Eye (tissue), 1 donor: ENCODE measurements at places on chromosomes 5 and 9.

DNA sequence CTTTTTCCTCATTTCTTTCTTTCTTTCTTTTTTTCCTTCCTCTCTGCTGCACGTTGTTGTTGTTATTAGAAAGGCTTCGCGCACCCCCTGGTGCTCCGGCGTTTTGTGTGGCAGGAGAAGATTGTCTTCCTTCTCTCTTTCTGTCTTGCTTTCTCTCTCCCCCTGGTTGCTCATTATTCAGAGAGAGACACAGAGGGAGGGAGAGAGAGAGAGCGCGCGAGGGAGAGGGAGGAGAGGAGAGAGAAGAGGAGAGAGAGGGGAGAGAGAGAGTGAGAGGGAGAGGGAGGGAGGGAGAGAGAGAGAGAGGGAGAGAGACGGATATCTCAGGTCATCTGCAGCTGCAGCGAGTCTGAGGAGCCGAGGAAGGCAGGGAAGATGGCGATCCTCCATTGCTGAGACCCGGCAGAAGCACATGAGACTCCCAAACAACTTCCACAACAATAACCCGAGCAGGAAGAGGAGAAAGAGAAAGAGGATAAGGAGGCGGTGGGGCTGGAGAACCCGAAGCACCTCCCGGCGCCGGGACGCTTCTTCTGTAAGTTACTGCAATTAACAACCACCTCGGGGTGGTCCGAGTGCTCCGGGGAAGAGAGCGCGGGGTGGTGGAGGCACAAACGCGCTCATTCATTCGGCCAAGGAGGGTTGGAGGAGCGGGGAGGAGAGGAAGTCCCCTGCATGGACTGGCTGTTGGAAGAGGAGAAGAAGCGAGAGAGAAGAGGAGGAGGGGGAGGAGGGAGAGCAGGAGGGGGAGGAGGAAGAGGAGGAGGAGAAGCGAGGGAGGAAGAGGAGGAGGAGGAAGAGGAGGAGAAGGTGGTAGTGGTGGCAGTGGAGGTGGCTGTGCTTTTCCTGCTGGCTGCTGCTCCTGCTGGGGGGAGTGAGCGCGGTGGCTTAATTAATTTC, at the start of gene ZNF462:
Gene ZNF462 (plus strand): TSS at position 346 of the 900 bp plus-strand sequence. CDS start 60,218 bp downstream, outside the sequence.
- DNase-seq: peak; percentile 94

- DNase-seq: no peak
Measured at GRCh38 chr5:91374893-91375520, 8.1 kb downstream of the ARRDC3 start.

DNA sequence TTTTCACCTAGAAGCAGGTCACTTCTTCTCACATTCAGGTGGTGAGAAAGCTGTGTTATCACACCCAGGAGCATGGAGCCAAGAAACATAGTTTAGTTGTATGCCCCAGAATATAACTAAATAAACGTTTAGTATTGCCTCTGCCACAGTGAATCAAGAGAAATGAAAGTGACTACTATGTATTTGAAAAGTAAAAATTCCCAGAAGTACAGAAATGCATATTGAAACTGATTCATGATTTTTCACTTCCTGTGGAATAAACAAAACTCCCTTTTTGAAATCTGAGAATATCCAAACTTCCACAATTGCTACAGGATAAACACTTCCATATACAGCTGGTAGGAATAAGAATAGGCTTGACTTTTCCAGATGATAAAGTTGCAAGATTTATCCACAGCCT, 15.3 kb upstream of the NINJ1 start:
- DNase-seq: no peak

DNA sequence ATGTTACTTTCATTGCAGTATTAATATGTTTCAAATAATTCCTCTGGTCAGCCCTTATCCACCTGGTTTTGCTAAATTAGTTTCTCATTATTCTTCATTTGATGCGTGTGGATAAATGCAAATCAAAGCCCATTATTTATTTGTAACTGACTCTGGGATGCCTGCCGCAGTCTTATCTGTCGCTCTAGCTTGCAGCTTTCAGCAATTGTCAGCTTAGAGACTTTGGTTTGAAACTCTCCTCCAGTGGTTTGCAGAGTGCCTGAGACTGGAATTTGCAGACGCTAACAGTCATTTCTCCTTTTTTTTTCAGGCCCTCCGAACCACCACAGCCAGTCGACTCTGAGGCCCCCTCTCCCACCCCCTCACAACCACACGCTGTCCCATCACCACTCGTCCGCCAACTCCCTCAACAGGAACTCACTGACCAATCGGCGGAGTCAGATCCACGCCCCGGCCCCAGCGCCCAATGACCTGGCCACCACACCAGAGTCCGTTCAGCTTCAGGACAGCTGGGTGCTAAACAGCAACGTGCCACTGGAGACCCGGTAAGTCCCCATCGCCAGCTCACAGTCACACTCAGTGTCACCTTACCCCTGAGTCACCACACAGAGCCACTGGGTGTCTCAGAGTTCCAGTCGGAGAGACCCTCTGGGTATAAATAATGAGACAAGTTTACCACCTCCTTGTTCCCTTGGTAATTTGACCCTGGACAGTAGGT, 339.0 kb upstream of the WWC1 start:
- DNase-seq: no peak

DNA sequence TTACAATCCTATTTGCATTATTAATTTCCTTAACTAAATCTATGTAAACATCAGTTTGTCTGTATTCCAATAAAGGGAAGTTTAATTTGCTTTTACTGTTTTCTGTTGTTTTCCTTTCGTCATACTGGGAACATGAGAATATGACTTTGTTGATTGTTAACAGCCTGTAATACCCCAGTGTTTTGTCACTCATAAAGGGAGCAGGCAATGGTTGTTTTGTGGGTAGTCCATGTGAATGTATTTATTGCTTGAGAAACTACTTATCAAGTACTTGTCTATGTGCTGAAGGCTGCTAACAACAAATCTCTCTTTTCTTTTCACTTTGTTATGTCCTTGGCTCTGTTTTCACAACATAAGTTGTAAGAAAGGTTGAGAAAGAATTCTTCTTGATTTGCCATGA, 1070.2 kb upstream of the ACO1 start:
- DNase-seq: no peak

GRCh38 chr5:1761453-1761755, 38.2 kb downstream of the MRPL36 start:
- no peak for DNase-seq

- DNase-seq: peak; percentile 59
Measured at GRCh38 chr9:123997665-123998277, 13.8 kb upstream of the LHX2 start.

DNA sequence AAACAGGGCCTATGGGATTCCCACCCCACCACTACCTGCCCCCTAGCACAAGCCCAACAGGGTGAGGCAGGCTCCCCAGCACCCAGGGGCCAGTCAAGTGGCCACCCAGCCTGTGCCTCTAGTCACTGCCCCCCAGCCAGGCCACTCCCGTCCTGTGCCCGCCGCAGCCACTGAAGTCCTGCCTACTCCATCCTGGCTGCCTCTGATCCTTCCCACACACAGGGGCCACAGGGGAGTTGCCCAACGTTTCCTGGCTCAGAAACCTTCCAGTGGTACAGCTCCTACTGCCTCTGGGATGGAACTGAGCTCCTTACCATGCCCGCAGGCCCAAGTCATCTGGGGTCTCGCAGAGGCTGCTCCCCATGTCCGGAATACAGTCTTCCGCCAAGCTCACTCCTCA, 70.2 kb upstream of the STXBP1 start:
- DNase-seq: no peak

DNA sequence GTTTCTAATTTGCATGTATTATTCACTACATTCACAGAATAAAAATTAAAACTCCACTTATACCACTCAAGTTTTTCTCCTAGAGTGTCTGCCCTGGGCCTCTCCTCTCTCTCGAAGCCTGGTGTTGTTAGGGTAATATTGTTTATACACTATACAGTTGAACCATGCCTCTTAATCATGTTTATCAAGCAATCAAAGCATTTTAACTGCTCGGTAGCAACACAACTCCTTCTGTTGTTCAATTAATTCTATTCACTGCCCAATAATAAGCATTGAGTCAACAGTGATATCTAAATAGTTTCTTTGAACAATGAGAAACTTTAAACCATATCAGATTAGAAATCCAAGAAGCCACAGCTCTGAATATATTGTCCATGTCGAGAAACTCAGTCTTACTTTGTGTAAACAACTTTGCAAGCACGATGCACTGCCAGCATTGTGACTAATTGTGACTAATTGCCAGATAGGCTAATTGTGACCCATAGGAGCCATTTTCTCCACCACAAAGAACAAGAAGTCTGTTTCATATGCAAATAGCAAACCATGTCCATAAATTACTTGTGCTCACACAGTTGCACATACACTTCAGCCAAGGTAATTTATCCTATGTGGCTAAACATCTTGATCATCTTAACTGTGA, at the start of gene DNAH5:
Gene DNAH5 (minus strand): TSS at position 129 of the 640 bp plus-strand sequence. CDS start 250 bp downstream, outside the sequence.
- no peak for DNase-seq

DNA sequence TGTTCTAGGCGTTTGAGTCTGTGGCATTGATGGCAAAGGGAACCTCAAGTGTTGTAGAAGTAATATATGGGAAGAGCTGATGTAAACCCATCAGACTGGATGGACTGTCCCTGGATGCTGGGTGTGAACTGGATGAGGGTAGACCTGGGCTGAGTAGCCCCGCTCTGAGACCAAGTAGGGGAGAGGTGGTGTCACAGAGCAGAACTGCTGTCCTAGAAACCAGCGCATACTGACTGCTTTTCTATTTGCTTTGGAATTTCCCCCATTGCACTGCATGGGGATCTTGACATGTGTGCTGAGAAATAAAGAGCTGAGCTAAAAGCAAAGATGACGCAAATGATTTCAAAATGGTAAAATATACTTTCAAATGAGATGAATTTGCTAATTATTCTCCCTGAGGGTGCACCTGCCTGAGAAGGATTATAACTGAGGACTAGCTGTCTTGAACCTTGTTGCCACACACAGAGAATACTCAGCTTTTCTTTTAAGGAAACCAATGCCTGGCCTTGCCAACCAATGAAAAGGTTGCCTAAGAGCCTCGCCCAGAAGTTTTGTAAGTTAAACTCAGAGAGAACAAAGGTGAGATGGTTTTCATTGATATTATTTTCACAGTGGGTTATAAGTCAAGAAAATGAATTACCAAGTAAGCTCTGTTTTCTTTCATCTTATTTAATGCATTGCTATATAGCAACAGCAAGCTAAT, 44.8 kb downstream of the NIM1K start:
- no peak for DNase-seq

GRCh38 chr9:120158221-120158620, 421.7 kb downstream of the CDK5RAP2 start:
- no peak for DNase-seq

- DNase-seq: no peak
Measured at GRCh38 chr5:179534431-179534830, 15.9 kb upstream of the RUFY1 start.

DNA sequence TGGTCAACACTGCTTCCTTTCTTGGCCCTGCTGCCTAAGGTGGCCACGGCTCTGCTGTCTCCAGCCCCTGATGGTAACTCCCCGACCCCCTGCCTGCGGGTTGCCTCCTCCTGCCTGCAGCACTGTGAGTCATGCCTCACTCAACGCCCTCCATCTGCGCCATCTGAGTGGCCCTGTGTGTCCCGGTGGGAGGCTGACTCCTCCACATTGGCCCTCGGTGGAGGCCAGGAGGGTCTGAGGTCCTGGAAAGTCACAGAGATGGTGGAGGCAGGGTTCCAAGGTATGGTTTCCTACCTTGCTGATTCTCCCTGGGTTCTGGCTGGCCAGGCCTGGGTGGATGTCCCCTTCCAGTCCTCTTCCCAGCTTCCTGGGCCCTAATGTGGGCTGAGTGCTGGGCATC, 64.5 kb upstream of the ADAMTS2 start:
- DNase-seq: no peak

DNA sequence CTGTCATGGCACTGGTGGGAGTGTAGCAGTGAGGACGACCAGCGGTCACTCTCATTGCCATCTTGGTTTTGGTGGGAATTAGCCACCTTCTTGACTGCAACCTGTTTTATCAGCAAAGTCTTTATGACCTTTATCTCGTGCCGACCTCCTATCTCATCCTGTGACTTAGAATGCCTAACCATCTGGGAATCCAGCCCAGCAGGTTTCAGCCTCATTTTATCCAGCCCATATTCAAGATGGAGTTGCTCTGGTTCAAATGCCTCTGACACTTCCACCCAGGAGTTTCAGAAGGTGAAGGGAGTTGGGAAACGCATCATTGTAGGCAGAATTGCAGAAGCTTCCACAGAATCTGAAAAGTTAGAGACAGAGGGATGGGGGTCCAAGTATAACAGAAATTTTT, 35.4 kb downstream of the SHC3 start:
- no peak for DNase-seq
